ENCODE measurements at places on chromosomes 13 and 19.

DNA sequence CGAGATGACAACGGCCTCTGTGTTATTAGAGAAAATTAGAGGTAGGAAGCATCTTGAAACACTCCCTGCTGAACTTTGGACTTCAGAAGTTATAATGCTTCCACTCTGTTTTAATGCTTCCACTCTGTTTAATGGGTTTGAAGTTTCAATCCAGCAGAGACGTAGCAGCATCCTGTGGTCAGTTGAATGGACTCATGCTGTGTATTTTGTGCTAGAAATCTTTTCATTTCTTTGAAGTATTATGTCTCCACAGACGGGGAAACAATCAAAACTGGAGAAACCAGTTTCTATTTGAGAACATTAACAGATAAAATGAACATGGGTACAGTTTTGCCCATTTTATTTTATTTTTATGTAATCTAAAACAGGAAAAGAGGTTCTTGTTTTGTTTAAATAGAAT lies 1736.2 kb downstream of the SLITRK5 start:
- DNase-seq, result no peak

DNA sequence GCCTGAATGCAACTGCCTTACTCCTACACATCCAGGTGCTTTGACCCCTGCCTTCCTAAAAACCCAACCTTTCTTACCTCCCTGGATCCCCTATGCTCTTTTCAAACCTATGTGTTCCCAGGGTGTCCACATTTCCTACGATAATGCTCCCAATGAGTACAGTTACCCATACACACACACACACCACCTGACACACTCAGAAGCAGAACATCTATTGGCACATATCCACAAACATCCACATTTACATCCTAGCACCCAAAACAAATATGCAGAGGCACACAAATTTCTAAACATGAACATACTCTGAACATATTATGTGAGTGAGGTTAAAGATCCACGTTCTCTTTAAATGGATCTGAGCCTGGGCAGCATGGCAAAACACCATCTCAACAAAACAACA lies 22.4 kb upstream of the PLAUR start:
- no peak for DNase-seq

DNA sequence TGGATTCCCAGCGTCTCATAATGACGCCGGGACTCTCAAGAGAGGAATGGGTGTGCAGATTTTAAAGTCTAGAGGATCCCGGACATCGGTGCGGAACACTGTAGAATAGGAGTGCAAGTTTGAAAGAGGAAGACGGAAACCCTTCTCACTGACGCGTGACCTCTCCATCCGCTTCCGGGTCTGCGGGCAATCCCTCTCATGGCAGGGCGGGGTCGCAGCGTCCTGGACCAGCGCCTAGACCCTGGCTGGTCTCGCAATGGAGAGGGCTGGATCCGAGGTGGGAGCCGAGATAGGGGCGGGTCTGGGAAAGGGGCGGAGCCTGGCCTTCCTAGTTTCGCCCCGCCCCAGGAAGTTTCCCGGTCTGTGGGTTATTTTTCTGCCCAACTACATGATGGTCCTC lies 4.6 kb upstream of the ZNF845 start:
- DNase-seq, result no peak

GRCh38 chr19:20044663-20045062 lies 5.4 kb upstream of the ZNF682 start:
- no peak for DNase-seq

DNA sequence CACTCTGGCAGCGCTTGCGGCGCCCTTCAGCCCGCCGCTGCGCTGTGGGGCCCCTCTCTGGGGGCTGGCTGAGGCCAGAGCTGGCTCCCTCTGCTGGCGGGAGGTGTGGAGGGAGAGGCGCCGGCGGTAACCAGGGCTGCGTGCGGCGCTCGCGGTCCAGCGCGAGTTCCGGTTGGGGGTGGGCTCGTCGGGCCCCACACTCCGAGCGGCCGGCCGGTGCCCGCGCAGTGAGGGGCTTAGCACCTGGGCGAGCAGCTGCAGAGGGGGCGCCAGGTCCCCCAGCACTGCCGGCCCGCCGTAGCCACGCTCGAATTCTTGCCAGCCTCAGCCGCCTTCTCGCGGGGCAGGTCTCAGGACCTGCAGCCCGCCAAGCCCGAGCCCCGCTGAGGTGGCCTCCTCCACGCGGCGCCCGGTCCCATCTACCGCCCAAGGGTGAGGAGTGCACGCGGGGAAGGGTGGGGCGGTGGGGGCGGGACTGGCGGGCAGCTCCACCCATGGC lies 879.0 kb upstream of the SLITRK5 start:
- DNase-seq, result no peak

GRCh38 chr13:48189171-48189570 lies 43.8 kb upstream of the ITM2B start:
- no peak for DNase-seq

Data from T-helper 17 cell (primary cell).